ENCODE measurements at places on chromosomes 12 and 14.

DNA sequence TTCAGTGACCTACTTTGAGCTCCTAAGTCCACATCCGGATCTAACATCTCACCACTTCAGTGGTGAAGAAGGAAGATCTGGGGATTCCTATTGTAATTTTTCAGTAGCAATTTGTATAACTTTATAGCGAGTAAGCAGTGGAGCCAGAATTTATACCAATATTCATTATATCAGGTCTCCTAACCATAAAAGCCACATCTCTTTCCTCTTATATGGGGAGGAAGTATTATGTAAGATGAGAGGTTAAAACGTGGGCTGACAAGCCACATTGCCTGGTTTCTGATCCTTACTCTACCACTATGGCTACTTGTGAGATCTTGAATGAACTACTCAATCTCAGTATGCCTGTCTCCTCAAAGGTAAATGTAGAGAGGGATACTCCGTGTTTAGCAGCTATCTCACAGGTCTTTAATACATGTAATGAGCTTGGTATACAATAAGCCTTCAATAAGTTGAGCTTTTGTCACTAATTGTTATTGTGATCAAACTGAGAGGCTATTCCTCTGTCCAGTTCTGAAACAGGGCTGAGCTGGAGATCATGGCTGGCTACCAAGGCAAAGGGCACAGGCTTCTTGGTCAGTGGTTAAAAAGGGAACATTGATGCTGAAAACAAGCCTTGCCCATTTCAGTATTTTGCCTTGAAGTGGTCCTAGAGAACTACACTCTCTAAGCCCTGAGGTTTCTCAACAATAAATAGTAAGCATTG, 3.3 kb upstream of the TMEM117 start:
- DNase-seq = no peak

- no peak for DNase-seq
Observed at GRCh38 chr12:1445807-1446206, 148.6 kb downstream of the FBXL14 start.

- no peak for DNase-seq
Observed at GRCh38 chr12:104653730-104654664, 197.2 kb downstream of the CHST11 start.

DNA sequence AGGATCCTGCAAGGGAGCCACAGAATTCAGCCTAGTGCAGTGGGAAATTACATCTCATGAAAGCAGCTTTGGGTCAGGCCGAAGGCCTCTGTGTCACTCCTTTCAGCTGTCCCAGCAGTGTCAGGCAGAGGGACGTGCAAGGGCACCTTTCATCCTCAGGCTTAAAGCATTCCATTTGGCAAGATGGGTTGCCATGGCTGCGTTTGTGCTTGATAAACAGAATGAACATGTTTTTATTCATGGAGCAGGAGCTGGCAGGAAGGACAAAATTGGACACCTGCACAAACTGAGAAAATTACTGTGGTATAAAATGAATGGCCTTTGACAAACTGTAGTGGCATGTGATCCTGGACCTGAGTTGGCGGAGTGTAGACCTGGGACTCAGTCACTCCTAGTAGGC, 29.4 kb downstream of the ACAD10 start:
- DNase-seq = no peak

DNA sequence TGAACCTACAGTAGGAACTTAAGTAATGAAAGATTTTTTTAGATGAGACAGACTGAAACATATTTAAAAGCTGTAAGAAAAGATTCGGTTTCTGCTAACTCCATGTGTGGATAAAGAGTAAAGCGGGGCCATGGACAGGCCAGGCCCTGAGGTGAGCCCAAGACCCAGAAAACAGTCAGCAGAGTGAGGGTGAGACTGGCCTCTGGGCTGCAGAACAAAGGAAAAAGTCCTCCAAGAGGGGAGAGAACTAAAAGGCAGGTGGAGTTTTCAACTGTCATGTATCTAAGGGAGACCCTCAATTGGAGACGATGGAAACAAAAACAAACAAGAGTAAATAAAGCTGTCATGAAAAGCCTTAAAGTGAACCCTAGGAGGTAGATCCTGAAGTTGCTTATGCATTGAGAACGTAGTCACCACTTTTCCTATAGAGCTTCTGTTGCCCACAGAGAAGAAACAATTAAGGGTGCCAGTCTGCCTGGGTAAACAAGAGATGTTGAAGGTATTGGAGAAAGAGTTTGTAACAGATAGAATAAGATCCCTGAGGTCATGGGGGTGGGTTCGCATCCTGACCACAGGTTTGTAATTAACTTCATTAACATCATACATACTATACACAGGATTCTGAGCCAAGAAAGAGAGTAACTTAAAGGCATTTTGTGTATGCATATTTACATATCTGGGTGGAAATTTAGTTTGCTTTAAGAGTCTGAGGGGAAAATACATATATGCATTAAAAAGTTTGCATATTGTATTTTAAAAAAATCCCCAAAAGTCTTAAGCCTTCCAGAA, 268.7 kb upstream of the PDE3A start:
- no peak for DNase-seq

GRCh38 chr12:46494424-46494823, 121.9 kb upstream of the SLC38A2 start:
- no peak for DNase-seq

- no peak for DNase-seq
Observed at GRCh38 chr14:94787092-94787491, 17.2 kb upstream of the GSC start.

DNA sequence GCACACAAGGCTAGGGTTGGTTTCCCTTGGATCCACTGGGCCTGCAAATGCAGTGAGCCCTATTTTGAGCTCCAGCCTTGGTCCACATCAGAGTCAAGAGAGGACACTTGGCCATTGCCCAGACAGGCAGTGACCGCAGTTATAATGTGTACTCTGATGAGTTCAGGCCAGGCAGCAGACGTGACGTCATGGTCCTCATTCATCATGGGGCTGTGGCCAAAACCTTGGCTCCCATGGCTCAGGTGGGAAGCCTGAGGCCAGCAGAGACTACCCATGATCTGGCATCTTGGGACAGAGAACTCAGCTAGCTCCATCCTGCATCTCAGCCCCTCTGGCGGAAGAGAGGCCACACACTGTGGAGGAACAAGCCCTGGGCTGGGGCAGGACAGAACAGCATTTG, 16.4 kb downstream of the TMEM63C start:
- DNase-seq = no peak

- no peak for DNase-seq
Observed at GRCh38 chr12:29971446-29971845, 187.7 kb upstream of the TMTC1 start.

DNA sequence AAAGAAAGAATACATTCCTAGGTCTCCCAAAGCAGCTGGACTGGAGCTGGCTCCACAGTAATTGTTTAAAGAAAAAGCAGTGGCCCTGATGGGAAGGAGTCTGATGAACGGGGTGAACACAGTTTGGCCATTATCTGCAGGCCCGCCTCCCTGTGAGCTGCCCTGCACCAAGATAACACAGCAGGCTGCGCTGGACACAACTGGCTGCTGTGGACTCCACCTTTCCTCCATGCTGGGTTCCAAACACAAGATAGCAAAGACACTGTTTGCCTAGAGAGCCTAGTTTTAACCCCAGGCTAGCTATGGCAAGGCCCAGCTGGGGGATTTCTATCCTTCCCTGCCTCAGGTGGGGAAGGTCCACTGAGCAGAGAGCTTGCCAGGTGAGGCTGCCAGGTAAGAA, 34.6 kb downstream of the ZFP36L1 start:
- DNase-seq = no peak

DNA sequence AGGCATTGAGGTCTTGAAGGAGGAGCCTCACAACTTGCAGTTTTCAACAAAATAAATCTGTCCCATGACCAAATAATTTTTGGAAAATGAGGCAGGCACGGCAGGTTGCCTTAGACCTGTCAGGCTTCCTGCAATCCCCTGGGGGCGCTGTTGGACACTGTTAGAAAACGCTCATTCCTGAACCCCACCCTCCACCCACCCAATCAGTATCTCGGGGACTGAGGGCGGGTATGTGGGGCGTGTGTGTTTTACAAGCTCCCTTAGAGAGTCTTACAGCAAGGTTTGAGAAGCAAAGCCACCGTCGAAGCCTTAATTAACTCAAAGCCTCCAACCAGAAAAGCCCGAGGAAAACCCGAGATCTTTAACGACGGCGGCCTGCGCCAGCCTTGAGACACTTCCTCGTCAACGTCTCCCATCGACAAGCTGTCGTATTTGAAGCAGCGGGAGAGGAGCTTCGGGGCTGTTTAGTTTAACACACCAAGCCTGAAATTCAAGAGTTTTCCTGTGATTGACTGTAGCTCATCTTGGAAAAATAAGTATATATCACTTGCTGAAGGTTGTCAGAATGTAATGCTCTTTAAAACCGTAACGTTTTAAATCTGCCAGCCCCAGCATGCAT, 123.0 kb downstream of the GLT1D1 start:
- DNase-seq = no peak

DNA sequence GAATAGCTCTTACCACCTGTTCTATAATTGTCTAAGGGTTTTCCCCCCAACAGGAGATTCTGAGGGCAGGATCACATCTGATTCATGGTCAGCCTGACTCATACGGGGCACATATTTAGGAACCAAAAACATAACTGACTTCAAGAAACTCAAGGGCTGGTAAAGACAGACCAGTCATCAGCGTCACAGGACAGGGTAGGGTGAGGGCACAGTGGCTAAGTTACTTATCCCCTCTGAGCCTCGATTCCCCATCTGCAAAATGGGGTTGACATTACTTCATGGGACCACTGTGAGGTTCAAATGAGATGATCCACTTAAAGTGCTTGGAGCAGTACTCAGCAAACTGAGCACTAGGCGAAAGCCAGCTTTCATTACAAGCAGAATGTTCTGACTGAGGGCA, 606 bp downstream of the CINP start:
- DNase-seq = peak; percentile 79

GRCh38 chr12:105931762-105932570, 206.8 kb downstream of the NUAK1 start:
- DNase-seq = no peak

DNA sequence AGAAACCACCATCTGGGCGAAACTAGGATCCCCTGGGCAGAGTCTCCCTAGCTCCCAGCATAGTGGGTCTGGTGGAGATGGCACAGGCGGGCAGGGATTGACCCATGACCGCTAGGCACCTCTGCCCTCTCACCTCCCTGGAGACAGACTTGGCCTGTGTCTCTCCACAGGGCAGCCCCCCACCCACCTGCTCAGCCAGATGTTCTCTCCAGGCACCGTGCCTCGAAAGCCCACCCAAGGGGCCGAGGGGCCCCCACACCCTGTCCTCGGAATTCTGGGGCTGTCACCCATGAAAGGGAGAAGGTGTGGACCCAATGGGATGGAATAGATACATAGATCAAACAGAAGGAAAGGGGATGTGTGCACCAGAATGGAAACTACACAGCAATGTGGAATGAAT, 229.1 kb upstream of the RTL1 start:
- DNase-seq = no peak

GRCh38 chr12:53226815-53227214, 5.2 kb downstream of the RARG start:
- no peak for DNase-seq

GRCh38 chr14:105793836-105794235, 267.5 kb downstream of the TMEM121 start:
- no peak for DNase-seq

DNA sequence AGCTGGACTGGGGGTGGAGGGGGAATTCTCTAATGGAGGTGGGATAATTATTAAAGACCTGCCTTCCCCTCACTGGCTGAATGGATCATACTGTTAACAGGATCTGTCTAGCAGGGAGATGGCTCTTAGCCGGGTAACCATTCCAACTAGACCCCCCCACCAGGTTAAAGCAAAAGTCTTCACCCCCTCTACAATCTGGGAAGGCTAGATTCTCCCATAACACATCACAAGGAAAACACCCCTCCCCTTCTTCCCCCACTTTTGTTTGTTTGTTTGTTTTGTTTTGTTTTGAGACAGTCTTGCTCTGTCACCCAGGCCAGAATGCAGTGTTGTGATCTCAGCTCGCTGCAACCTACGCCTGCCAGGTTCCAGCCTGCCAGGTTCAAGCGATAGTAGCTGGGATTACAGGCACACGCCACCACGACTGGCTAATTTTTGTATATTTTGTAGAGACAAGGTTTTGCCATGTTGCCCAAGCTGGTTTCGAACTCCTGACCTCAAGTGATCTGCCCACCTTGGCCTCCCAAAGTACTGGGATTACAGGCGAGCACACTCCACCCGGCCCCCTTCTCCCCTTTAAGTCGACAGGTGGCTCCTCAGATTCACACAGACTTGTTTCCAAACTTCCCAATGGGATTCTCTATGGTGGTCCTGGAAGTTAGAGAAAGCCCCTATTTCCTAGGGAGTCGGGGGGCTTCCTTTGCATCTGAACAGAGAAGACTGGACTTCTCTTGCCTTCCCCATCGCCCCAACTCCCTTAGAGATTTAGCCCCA, 3.5 kb upstream of the BAZ2A start:
- no peak for DNase-seq

GRCh38 chr12:124902916-124903315, 11.5 kb downstream of the UBC start:
- no peak for DNase-seq

GRCh38 chr12:5963515-5963914, 18.5 kb upstream of the ANO2 start:
- no peak for DNase-seq

DNA sequence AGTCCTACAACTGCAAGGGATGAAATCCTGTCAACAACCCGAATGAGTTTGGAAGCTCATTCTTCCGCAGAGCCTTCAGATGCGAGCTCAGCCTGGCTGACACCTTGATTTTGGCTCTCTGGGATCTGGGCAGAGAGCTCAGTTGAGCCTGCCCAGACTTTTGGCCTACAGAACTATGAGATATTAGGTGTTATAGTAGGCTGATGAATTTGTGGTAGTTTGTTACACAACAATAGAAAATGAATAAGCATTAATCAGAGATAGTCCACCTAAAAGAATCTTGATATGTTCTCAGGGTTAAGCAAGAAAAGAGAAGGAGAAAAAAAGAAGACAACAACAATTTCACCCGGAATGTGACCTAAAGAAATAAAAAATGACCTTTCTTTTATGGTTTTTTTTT, 30.4 kb upstream of the GZMB start:
- DNase-seq = no peak

DNA sequence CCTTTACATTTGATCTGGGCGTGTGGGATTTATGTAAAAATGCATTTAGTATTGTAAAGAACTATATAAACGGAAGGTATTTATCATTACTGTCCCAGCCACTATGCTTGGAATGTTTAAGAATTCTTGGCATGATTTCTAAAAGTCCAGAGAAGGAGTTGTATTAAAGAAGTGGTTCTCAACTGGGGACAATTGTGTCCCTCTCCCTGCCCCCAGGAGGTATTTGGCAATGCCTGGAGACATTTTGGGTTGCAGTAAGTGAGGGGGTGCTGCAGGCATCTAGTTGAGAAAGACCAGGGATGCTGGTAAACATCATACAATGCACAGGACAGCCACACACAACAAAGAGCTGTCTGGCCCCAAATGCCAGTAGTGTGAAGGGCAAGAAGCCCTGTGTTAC, 7.2 kb downstream of the SLC38A1 start:
- no peak for DNase-seq
